ENCODE measurements at places on chromosomes 2 and 18.

DNA sequence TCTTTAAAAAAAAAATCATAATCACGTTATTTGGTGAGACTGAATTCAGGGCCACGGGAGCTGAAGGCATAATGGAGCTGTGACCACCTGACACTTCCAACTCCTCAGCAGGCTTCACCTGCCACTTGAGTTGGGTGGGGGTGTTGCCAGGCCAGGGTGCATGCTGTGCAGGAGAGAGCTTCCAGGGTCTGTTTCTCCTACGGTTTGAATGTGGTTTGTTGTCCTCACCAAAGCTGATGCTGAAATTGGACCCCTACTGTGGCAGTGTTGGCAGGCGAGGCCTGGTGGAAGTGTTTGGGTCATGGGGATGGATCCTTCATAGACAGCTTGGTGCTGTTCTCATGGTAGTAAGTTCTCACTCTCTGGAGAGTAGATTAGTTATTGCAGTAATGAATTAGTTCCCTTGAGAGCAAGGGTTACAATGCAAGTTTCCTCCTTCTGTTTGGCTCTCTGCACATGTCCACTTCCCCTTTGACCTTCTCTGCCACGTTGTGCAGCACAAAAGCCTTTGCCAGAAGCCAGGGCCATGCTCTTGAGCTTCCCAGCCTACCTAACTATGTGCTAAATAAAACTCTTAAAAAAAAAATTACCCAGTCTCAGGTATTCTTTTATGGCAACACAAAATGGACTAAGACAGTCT, 38.3 kb upstream of the ANKRD44 start:
- DNase-seq, result no peak

GRCh38 chr18:9100796-9101195, 1.7 kb upstream of the NDUFV2 start:
- no peak for DNase-seq

DNA sequence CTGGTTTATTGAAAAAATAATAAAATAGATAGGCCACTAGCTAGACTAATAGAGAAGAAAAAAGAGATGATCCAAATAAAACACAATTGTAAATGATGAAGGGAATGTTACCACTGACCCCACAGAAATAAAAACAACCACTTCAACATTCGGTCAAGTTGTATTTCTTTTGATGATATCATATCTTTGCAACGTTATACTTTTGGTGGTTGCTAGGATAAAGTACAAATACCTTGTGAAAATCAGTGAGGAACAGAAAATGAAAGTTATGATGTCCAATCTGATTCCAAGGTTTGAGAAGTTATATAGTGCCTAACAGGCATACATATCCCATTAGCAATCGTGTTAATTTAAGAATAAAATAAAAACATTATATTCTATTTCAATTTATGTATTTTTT, 6.6 kb upstream of the ASNSD1 start:
- no peak for DNase-seq

DNA sequence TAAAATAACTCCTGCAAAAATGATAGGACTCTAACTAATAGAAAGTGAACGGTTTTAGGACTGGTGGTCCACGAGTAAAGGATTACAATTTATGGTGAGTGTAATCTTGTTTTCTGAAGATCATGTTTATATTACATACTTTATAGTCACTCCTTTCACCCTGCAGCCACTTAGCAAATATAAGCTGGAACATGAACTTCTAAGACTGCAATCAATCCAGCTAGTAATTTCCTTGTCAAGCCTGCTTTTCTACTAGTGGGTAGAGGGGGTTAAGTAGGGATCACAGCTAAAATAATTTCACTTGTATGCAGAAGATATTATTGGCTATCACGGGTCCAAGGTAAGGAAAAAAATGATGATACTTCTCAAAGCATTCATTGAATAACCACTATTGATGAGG, 125.5 kb upstream of the NETO1 start:
- DNase-seq, result no peak

DNA sequence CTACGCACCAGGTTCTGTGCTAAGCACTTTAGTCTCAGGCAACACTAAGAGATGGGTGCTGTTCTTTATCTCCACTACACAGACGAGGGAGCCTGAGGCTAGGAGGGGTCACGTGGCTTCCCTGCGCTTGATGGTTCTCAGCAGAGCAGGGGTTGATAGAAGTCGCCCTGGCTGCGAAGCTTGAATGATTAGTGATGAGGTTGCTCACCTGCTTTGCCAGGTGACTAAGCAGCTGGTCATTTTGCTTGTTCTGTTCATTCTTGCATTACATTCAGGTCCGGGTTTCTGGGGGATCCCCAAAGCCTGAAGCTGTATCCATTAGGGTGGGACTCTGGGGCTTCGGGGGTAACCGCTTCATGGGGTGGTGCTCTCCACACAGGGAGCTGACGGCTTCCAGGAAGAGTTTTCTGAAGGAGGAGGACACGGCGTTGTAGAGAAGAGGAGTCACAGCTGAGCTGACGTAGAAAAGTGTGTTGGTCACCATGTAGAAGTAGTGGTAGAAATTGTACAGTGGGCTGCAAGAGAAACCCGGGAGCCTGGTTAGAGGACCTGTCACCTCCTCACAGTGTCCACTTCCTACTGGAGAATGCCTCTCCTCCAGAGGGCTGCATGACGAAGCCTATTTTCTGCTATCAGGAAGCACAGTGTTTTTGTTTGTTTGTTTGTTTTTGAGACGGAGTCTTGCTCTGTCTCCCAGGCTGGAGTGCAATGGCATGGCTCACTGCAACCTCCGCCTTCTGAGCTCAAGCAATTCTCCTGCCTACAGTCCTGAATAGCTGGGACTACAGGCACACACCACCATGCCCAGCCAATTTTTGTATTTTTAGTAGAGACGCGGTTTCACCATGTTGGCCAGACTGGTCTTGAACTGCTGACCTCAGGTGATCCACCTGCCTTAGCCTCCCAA, 11.5 kb downstream of the NTSR2 start:
- no peak for DNase-seq

GRCh38 chr2:215982465-215982875, 30.9 kb downstream of the MREG start:
- DNase-seq, result no peak

GRCh38 chr2:60379684-60380083, 173.8 kb downstream of the BCL11A start:
- no peak for DNase-seq

GRCh38 chr2:222160944-222161343, 137.9 kb downstream of the PAX3 start:
- no peak for DNase-seq

GRCh38 chr2:186855216-186855615, 6.2 kb upstream of the ZSWIM2 start:
- no peak for DNase-seq

GRCh38 chr2:124046332-124046731, 21.2 kb downstream of the CNTNAP5 start:
- DNase-seq, result no peak

DNA sequence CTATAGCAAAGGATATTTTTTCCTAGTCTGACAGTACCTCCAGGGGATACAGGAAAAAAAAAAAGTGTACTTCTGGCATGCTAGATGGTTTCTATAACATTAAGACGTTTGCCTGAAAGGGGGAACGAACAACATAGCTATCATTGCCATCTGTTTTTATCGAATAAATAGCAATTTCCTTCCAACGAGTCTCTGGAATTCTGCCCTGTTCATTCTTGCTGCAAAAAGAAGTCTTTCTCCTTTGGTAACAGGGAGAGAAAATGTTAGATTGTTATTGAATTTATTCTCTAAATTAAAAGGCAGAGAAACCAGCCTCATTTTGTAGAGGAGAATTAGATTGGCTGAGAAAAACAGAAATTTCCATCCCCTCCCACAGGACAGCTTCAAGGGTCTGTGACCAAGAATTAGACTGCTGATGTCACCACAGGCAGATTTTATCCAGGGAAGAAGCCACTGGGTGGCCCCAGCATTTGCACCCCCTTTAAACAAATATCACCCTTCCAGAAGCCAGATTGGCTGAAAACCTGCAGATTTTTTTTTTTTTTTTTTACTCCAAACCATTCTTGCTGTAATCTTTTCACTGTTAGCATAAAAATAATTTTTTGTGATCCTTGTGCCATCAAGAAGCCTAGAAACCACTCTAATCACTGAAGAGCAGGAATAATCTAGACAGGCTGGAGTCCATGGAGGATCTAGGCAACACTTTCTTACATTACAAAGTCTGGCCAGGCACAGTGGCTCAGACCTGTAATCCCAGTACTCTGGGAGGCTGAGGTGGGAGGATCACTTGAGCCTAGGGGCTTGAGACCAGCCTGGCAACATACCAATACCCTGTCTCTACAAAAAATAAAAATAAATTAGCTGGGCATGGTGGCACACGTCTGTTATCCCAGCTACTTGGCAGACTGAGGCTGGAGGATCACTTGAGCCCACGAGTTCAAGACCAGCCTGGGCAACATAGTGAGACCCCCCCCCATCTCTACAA, 12.0 kb downstream of the WDFY1 start:
- no peak for DNase-seq

DNA sequence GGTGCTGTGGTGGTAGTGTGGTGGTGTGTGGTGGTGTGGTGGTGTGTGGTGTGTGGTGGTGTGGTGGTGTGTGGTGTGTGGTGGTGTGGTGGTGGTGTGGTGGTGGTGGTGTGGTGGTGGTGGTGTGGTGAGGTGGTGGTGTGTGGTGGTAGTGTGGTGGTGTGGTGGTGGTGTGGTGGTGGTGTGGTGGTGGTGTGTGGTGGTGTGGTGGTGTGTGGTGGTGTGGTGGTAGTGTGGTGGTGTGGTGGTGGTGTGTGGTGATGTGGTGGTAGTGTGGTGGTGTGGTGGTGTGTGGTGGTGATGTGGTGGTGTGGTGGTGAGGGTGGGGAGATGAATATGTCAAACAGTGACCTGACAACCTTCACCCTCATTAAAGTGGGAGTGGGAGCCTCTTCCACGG, 55.6 kb upstream of the DLGAP1 start:
- DNase-seq, result no peak

DNA sequence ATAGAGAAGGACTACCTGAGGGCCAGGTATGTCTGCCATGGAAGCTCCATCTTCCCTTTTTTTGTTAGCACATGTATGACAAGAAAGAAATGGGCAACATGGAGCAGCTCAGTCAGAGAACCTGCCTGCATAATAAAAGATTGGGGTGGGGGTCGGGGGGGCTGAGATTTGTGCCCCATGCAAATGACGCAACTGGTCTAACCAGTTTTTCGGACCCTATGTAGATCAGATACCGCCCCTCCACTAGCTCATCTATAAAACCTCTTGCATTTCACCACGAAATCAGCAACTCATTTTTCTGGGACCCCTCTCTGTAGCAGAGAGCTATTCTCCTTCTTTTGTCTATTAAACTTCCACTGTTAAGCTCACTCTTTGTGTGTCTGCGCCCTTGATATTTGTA, 657.2 kb downstream of the ERBB4 start:
- no peak for DNase-seq

GRCh38 chr2:136248242-136248641, 130.3 kb upstream of the CXCR4 start:
- DNase-seq, result no peak

- no peak for DNase-seq
Measured at GRCh38 chr2:56299171-56299691, 115.4 kb downstream of the CCDC85A start.

GRCh38 chr2:220590476-220590875, 963.0 kb downstream of the SLC4A3 start:
- DNase-seq, result no peak

DNA sequence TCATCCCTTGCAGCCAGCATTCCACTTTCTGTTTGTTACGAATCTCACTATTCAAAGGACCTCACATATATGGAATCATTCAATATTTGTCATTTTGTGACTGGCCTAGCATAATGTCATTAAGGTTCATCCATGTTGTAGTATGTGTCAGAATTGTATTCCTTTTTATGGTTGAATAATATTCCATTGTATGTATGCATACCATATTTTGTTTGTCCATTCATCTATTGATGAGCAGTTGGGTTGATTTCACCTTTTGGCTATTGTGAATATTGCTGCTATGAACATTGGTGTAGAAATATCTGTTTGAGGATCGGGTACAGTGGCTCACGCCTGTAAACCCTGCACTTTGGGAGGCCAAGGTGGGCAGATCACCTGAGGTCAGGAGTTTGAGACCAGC, 35.0 kb downstream of the PSMD14 start:
- no peak for DNase-seq

- DNase-seq, result no peak
Measured at GRCh38 chr18:579238-579637, 942 bp upstream of the CETN1 start.

- DNase-seq, result no peak
Measured at GRCh38 chr2:188819792-188820191, 154.4 kb upstream of the COL3A1 start.

DNA sequence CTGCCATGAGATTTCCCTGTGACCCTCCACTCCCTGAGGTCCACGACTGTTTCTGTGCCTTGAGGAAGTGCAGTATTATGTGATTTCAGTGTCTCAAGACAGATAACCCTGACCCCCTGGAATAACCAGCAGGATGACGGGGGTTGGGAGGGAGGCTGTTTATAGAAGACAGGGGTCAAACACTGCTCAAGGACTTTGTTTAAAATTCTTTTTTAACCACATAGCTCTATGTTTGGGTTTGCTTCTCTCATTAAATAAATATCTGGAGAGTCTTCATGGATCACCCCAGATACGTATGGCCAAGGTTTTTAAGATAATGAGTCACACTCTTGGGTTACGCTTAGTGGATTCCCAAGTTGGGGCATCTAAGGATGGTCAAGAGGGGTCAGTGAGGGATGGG, 523.8 kb upstream of the TNP1 start:
- DNase-seq, result no peak

GRCh38 chr2:33146102-33146501, 199.3 kb downstream of the LTBP1 start:
- DNase-seq, result no peak

- no peak for DNase-seq
Measured at GRCh38 chr2:95383635-95384027, 18.9 kb upstream of the FAHD2A start.

DNA sequence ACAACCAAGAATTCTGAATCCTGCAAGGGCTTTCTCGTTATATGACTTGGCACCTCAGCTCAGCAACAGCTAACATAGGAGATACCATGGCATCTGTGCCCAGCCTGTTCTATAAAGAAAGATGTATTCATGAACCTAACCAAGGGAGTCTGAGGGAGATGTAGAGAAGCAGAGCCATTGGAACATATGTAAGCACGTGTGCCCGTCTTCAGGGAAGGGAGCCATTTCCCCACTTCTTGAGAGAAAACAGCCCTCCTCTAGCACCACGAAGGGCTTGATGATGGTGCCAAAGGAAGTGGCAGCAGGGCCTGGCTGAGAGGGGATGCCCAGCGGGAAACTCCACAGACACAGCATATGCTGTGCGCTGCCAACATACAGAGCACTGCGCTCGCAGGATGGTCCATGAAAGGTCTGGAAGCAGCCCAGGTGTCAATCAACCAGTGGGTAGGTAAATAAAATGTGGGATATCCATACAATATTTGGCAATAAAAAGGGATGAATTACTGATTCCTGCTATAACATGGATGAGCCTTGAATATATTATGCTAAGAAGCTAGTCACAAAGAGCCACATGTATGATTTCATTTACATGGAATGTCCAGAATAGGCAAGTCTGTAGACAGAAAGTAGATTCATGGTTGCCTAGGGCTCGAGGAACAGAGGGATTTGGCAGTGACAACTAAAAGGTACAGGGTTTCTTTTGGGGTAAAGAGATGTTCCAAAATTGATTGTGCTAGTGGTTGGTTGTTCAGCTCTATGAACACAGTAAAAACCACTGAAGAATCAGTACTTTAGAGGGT, 16.1 kb downstream of the TMEM247 start:
- no peak for DNase-seq

All from T-helper 9 cell (primary cell).